ENCODE measurements at places on chromosomes 5 and 9.

GRCh38 chr9:27722866-27723265 is 149.6 kb upstream of the C9orf72 start:
- DNase-seq: no peak

- DNase-seq: no peak
Measured at GRCh38 chr5:65967288-65968066, 41.1 kb downstream of the ERBIN start.

DNA sequence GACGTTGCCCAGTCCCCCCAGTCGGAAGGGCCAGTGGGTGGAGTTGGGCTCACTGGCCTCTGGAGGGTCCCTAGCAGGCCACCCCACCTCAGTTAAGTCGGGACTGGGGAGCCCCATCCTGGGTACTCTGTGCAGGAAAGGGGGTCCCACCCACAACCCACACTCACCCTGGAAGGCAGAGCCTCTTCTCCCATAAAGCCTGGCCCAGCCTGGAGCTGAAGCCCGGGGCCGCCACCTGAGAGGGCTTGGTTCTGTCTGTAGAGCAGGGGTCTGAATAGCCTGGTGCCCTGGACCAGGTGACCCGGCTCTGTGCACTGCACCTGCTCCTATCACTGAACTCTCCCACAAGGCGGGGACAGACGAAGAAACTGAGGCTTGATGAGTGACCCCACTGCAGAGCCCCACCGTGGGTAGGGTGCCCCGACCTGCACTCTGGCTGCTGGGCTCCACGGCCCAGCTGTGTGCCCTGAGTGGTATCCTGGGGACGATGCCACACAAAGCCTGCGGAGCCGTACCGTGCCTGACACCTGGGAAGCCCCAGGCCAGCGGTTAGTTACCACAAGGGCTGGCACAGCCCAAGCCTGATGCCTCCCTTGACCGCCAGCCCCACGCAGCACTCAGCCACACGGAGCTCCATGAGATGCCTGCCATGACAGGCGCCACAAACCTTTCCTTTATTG is 7.3 kb downstream of the PTGES2 start:
- DNase-seq: no peak

GRCh38 chr9:93084471-93084881 is 11.5 kb upstream of the CARD19 start:
- DNase-seq: no peak

GRCh38 chr9:18941060-18941740 is 91.8 kb downstream of the SAXO1 start:
- DNase-seq: no peak

- DNase-seq: no peak
Measured at GRCh38 chr5:19301271-19301670, 686.7 kb downstream of the CDH18 start.

- DNase-seq: no peak
Measured at GRCh38 chr5:54514291-54514690, 3.3 kb upstream of the SNX18 start.

DNA sequence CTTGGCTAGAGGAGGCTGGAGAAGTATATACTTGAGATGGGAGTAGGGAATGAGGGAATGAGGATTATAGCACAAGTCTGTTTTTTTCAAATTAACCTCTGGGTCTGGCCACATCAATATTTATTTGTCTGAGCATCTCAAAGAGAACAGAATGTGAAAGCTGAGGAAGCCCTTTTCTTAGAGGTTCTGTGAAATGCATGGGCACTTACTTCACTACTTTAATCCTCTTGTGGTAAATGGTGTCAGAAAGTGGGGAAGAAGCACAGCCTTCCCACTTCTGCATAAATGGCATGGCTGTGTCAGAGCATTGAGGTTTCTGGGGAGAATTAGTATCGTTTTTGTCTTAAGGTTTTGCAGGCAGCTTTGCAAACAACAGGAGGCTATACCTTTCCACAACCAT is 48.6 kb downstream of the SPATA31D1 start:
- no peak for DNase-seq

DNA sequence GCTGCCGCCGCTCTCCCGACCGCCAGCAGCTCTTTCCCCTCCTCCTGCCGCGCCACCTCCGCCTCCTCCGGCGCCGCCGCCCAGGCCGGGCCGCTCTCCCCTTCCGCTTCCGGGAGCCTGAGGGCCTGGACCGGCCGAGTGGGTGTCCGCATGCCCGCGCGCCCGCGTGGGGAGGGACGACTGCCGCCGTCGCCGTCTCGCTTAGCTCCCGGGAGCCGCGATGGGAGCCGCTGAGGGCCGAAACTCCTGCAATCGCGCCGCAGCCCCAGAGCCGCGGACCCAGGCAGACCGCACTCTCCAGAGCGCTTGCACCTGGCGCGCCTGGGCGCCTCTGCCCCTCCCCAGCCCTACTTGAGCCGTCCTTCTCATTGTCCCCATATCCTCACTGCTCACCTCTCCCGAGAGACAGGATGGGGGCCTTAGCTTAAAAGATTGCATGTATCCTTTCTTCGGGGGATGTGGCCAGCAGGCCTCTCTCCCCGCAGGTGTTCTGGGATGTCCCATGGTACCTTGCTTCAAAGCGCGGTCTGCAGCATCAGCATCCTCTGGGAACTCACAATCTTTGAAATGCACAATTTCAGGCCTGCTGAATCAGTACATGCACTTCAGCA is at the start of gene ZDHHC21:
Gene ZDHHC21, minus strand, starts transcription at position 182 of the 611 bp plus-strand sequence. CDS start 19,092 bp downstream, outside the sequence.
- DNase-seq: peak; percentile 46

- no peak for DNase-seq
Measured at GRCh38 chr5:137960141-137960540, 70.9 kb downstream of the PKD2L2 start.

DNA sequence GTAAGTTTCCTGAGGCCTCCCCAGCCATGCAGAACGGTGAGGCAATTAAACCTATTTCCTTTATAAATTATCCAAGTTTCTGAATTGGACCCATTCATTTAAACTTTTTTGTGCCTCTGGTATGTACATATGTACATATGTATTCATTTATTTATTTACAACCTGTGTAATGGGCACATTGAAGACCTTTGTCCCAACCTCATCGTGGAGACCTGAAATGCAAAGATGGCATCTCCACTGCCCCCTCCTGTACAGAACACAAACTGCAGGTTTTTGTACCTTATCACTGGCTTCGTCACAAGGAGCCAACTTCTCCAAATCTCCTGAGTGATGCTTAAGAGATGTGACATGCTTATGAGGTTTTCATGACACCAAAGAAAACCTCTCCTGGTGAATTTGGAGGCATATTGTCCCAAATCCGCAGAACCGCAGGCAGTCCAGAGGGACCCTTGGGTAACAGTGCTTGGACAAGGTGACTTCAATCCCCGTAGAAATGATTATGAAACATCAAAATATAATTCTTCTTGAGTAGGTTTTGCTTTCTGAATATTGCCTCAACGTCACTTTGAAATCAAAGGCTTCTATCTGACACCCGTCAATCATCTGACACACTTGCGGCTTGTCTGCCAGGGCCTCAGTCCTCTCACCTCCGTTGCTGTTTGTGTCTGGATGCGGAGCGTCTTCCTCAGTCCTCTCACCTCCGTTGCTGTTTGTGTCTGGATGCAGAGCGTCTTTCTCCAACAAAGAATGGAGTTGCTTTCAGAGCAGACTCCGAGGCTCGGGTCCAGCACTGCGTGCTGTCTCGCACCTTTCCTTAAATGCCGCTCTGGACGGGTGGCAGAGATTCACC is 135.0 kb upstream of the IRX4 start:
- peak; percentile 20 for DNase-seq

- DNase-seq: no peak
Measured at GRCh38 chr9:136429683-136430491, 9.8 kb downstream of the INPP5E start.

GRCh38 chr5:78677777-78678668 is 29.5 kb upstream of the LHFPL2 start:
- no peak for DNase-seq

- no peak for DNase-seq
Measured at GRCh38 chr5:820245-820644, 30.5 kb downstream of the ZDHHC11 start.

GRCh38 chr5:112956606-112957005 is 20.0 kb upstream of the DCP2 start:
- DNase-seq: no peak

DNA sequence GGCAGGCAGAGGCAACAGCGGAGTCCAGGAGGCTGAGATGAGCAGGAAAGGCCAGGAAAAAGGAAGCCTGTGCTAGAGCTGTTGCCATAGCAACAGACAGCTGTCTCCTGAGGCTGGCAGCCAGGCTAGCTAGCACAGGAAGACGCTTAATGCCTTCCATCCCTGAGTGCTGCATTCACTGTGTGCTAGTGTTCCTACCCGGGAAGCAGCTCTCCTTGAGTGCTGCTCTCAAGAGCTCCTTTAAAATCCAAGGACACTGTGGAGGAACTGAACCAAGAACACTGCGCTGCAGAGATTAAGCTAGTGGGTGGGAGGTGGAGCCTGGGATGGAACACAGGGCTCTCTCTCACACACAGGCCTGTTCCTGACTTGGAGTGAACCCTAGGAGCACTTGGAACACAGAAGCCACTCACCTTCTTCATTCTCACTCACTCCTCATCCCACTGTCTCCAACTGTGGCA is 53.5 kb upstream of the IL7R start:
- peak; percentile 42 for DNase-seq

GRCh38 chr9:93086447-93087224 is 9.4 kb upstream of the CARD19 start:
- DNase-seq: no peak

DNA sequence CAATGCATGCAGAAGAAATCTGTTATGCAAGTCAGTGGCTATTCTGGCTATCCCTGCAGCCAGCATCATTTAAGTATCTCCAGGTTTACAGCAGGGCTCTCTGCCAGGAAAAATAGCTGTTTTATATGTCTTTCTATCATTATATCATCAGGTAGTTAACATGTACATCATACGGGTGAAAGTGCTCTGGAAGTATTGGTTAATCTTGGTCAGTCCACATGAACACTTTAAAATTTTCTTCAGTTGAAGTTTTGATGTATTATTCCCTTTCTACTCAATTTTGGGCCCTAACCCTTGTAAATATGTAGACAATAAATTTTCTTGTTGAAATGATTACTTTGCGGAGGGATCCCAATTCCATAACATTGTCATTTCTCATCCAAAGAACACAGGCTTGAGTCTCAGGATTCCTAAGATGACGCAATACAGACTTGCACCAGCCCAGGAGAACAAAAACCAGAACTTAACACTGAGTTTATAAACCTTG is 67.5 kb downstream of the SEMA6A start:
- no peak for DNase-seq

DNA sequence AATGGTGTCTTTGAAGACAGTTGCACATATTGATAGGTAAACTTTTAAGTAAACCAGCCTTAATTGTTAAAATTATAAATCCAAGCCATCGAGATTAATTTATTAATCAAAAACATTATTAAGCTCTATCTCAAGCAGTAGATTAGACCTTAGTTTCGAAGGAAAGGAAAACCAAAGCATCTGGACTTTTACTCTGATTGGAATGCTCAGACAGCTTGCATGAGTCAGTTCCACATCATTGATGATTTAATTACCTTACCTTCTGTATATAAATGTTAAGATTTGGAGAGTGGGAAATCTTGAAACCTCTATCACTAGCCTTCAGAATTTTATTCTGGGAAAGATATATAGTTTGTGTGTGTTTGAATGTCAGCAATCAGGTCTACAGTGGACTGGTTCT is 23.9 kb downstream of the DCP2 start:
- DNase-seq: no peak

DNA sequence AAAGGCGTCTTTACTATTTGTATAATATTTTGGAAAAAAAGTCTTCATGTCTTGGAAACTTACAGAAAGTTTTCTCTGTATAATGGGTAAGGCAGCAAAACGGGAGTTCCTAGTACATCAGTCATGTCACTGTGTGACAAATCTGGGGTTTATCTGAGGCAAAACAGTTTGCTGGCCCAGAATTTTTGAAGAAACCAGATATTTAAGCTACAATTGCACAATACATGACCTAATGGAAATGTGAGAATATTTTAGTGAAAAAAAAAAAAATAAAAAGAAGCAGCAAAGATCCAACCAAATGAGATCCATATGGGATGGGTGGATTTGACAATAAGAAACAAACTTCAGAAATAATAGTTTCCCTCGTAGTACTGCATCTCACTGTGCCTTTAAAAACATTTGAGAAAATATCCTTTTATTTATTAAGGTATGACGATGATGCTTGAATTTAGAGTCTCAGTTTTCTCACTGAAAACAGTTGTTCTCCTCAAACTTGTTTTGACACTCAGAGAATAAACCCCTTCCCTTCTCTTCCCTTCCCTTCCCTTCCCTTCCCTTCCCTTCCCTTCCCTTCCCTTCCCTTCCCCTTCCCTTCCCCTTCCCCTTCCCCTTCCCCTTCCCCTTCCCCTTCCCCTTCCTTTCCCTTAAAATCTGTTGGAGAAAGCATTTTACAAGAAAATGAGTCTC is 180.5 kb upstream of the TUT7 start:
- DNase-seq: no peak

GRCh38 chr5:123549256-123549904 is 37.4 kb downstream of the CSNK1G3 start:
- peak; percentile 78 for DNase-seq

GRCh38 chr5:1517838-1518237 is 5.9 kb downstream of the LPCAT1 start:
- DNase-seq: no peak

DNA sequence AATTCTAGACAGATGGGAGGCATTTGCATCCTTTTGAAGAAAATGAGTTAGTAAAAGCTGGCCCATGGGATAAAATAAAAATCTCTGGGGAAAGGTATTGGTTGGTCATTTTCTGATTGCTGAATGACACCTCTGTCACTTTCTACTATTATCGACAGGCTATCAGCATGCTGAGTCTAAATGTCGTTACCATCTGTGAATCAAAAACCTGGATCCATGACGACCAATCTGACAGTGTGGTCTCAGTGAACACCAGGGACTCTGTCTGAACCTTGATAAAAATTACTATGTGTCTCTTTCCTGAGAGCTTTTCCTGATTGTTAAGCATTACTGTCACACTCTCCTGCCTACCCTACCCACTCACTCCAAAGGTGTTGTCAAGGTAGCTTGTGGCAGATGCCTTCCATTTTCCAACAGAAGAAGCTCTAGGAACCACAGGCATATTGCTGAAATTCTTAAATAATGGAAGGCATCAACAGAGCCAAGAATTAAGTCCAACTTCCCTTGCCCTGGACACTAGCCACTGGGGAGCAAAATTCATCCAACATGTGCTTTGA is 12.6 kb upstream of the ASTN2 start:
- no peak for DNase-seq

DNA sequence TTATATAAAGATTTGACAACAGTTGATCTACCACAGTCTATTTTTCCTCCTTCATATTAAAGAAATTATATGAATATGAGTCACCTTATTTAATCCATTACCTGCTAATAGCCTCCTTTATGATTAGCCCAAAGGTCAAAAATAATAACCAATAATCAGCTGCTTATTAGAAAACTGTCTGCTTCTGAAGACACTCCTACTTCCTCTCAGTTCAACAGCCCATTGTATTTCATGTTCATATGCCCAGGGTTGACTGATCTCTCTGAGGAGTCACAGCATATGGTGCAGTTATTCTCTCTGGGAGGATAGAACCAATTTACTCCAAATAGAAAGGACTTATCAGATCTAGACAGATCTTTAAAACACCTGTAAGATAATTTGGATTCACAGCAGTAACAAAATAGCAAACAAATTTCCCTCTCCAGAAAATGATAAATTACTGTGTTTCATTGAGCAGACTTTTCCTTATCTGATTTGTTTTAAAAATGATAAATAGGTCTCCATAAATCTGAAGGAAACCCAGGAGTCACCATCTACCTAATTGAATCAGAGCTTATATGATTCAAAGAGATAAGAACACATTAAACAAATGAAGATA is 180.4 kb upstream of the ITGA1 start:
- DNase-seq: no peak
